ENCODE measurements at places on chromosomes 12 and 14. TPM values are rescaled to one million over a fixed set of nuclear protein-coding genes. Genes with fewer than 3 reads are reported as not detected.

The WNT1 gene
- total RNA-seq, result not detected

The FAM90A1 gene
- total RNA-seq, result 0.67 TPM

The CLEC1A gene
- total RNA-seq, result not detected

The UNC119B gene
- 31.2 TPM for total RNA-seq

The SCYL2 gene
- total RNA-seq, result 51.3 TPM

The AQP6 gene
- not detected for total RNA-seq

The EID3 gene
- total RNA-seq, result 4.9 TPM

The GLIPR1L1 gene
- total RNA-seq, result not detected

The SLC35F4 gene
- total RNA-seq, result not detected

The TSPAN19 gene
- not detected for total RNA-seq

The AKAP3 gene
- total RNA-seq, result 5.4 TPM

The TRPV4 gene
- total RNA-seq, result not detected

The IRF9 gene
- total RNA-seq, result 245 TPM

The GDF3 gene
- total RNA-seq, result not detected

The CEBPE gene
- 0.36 TPM for total RNA-seq

The INSM2 gene
- 0.16 TPM for total RNA-seq

The IL23A gene
- 138 TPM for total RNA-seq

The TTC8 gene
- 2.4 TPM for total RNA-seq

The MFAP5 gene
- not detected for total RNA-seq

The ASCL1 gene
- not detected for total RNA-seq

The EML5 gene
- total RNA-seq, result 4.9 TPM

The ADGRD1 gene
- 2.0 TPM for total RNA-seq

The RAB21 gene
- 97.0 TPM for total RNA-seq

The ARID2 gene
- 29.6 TPM for total RNA-seq

The AVPR1A gene
- total RNA-seq, result not detected

The SIX1 gene
- total RNA-seq, result not detected

The CCDC38 gene
- 0.34 TPM for total RNA-seq

The KRT73 gene
- total RNA-seq, result 1.3 TPM

The YLPM1 gene
- total RNA-seq, result 62.6 TPM

The KRT2 gene
- total RNA-seq, result not detected

The LETMD1 gene
- 129 TPM for total RNA-seq

The NOXRED1 gene
- total RNA-seq, result 1.2 TPM

The FAIM2 gene
- total RNA-seq, result 0.67 TPM

The CISTR gene
- total RNA-seq, result not detected

The FOXG1 gene
- total RNA-seq, result not detected

The B4GALNT3 gene
- 1.3 TPM for total RNA-seq

The CBLN3 gene
- total RNA-seq, result 30.7 TPM

The CCDC92 gene
- total RNA-seq, result 31.0 TPM

The TMCC3 gene
- total RNA-seq, result 0.77 TPM

The GPR135 gene
- 0.74 TPM for total RNA-seq

The IGFBP6 gene
- total RNA-seq, result 9.2 TPM
